ENCODE measurements at places on chromosomes 12 and 14.

DNA sequence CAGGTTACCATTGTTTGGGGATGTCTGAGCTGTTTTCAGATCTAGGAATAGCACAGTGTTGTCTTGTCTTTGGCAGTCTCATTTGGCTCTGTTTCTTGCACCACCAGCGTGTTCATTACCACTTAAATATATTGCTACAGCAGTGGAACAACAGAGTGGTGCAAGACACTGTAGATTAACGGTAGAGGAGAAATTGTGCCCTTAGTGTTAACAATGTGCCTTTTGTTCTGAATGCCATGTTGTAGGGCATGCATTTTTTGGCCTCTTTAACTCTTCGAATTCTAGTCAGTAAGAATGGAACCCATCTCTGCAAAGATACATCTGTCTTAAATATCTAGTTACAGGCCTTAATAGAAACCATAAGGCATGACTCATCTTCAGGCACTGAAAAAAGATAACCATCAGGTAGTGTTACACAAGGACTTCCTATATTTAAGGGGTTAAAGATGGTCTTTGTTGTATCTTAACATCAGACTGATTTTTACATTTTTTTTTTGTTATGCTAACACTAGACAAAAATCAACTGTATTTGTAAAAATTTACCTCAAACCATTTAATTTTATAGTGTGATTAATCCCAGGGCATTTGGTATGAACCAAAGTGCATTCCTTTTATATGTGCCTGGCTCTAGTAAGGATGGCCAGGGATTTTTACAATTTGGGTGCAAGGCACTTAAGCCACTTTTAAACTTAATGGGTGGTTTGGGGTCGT, 12.9 kb downstream of the DYRK2 start:
- DNase-seq: peak; percentile 44

- peak; percentile 43 for DNase-seq
These were observed 977 bp upstream of the KRT5 start for GRCh38 chr12:52521175-52521567.

- no peak for DNase-seq
These were observed 144.8 kb downstream of the ASCL1 start for GRCh38 chr12:103102225-103102744.

DNA sequence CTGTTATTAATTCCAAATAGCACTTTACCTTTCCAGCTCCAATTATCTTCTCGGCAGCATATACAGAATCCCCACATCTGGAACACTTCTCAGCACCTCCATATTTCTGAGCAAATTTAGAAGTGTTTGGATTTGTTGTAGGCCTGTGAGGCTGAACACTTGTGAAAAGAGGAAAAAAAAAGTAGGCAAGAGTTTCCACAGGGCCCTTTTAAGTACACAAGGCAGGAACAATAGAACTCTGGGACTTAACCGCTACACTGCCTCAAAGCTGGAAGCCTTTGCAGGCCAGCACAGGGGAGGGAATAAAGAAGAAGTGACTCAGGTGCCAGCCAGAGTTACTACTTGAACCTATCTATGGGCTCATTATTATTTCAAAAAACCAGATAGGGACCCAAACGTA, 18.6 kb downstream of the CSRP2 start:
- no peak for DNase-seq

DNA sequence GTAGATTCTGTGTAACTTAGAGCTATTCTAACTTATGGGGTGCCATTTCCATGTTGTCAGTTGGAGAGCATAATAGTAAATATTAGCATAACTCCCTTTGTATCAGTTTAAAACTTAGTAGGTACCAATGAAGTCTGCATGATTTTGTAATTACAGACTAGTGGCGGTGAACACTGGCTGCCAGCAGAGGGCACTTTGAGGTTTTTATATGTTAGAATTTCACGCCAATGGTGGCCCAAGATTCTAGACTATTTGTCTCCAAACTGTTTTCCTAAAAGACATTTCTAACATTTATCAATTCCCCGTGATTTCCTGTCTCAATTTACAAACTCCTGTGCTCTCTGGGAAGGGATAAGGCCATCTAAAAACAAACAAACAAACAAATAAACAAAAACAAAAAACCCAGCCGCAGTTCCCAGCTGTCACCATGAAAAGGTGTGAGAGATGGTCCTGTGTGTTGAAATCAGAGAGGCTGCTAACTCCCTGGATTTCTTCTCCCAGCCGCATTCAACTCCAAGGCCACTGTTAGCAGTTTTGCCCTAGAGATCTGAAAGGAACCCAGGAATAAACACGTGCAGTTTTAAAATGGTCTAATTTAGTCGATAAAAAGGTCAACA, 57.6 kb downstream of the BRMS1L start:
- DNase-seq: peak; percentile 12

DNA sequence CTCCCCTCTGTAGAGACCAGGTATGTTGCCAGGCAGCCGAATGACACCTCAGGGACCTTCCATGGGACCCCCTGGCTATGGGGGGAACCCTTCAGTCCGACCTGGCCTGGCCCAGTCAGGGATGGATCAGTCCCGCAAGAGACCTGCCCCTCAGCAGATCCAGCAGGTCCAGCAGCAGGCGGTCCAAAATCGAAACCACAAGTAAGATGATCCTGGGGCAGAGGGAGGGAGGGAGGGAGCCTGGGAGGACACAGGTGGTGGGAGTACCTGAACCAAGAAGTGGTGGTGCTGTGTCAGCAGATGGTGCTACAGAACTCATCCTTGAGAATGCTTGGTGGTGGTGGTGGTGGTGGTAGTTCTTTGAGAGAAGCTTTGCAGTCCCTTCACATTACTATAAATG, 1.0 kb downstream of the SMARCD1 start:
- DNase-seq: no peak

DNA sequence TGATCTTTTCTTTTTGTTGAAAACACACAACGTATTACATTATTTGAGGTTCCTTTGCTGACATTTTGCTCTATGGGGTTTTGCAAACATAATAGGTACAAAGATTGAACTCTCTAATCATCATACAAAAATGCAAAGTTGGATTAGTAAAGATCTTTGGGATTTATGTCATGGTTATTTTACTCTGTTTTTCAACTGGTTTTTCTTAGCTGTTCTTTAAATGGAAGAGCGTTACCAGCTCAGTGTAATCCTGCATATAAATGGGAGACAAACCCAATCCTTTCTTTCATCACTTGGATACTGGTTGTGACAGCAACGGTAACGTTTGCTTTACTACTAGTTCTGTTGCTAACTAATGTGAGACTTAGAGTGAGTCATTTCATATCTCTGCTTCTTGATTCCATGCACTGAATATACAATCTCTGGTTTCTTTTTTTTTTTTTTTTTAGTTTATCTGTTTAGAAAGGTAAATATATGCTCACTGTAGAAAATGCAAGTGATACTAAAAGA, 104.9 kb upstream of the NOVA1 start:
- no peak for DNase-seq

DNA sequence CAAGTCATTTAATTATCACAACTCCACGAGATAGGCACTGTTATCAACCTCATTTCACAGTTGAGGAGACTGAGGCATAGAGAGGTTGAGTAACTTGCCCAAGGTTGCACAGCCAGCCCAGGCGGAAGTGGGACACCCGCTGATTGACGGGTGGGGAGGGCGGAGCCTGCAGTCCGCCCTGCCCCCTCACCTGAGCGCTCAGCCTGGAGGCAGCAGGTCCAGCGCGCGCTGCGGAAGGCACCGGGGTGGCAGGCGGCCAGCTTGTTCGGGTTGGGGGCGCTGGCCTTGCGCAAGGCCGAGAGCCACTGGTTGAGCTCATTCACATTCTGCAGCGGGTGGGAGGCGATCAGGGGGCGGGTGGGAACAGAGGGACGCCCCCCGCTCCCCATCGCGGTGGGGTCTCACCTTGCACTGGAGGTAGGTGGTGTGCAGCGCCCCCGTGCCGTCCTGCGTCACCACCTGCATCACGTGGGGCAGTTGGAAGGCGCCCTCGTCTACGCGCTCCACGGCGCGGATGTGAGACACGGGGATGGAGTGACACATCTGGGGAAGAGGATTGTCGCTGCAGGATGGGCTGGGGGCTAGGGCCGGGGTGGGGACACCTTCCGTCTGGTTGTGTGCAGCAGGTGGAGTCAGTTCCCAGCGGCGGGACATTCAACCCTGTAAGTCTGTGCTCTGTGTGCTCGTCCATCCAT, 31.7 kb downstream of the RASAL1 start:
- no peak for DNase-seq

GRCh38 chr14:63345826-63346225, 27.1 kb upstream of the GPHB5 start:
- DNase-seq: peak; percentile 6

GRCh38 chr14:53183056-53183455, 29.9 kb upstream of the DDHD1 start:
- DNase-seq: no peak

DNA sequence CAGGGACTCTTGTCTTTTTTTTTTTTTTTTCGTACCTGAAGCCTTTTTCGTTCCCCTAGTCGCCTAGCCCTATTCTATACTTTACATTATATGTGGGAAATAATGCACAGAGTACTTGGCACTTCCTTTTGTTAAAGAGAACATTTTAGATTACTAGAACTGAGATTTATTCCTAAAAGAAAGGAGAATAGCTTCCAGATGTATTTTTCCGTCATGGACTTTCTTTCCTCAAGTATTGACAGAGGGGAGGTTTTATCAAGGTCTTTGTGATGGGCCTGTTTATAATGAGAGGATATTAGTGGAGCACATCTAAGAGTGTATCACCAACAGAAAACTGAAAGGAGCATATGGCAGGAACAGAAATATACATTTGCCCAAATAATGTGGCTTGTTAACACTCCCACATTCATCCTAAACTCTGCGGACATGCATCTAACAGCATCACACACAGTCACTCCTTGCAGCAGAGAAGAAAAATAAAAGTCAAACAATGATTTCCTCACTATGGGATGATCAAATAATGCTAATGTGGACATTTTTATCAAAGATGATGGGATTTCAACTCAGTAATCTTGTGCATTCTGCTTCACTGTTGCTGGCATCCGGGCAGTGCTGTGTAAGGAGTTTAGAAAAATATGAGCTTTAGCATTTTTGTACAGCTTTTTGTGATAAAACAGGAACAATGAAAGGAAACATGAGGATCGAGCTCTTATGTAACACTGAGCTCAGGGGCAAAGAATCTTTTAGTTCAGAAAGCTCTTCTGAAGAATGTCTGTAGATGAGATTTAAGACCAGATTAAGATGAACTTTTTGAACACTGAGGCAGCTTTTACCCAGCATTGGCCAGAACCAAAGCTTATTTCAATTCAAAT, 183.1 kb downstream of the EGLN3 start:
- no peak for DNase-seq

- no peak for DNase-seq
These were observed 118.2 kb upstream of the TMCC3 start for GRCh38 chr12:94768398-94769046.

- DNase-seq: no peak
These were observed 2.0 kb upstream of the CLEC6A start for GRCh38 chr12:8453796-8454195.

DNA sequence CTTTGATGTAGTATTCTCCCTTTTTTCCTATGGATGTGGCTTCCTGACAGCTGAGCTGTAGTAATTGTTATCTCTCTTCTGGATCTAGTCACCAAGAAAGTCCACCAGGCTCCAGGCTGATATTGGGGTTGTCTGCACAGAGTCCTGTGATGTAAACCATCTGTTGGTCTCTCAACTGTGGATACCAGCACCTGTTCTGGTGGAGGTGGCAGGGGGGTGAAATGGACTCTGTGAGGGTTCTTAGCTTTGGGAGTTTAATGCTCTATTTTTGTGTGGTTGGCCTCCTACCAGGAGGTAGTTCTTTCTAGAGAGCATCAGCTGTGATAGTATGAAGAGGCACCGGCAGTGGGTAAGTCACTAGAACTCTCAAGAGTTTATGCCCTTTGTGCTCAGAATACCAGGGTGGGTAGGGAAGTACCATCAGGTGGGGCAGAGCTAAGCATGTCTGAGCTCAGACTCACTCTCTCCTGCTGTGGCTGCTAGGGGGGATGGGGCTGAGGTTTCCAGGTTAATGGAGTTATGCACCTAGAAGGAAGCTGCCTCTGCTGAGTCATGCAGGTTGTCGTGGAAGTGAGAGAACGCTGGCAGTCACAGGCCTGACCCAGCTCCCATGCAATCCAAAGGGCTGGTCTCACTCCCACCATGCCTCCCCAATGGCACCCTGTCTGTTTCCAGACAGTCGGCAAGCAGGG, 3.0 kb upstream of the TAS2R14 start:
- peak; percentile 13 for DNase-seq

DNA sequence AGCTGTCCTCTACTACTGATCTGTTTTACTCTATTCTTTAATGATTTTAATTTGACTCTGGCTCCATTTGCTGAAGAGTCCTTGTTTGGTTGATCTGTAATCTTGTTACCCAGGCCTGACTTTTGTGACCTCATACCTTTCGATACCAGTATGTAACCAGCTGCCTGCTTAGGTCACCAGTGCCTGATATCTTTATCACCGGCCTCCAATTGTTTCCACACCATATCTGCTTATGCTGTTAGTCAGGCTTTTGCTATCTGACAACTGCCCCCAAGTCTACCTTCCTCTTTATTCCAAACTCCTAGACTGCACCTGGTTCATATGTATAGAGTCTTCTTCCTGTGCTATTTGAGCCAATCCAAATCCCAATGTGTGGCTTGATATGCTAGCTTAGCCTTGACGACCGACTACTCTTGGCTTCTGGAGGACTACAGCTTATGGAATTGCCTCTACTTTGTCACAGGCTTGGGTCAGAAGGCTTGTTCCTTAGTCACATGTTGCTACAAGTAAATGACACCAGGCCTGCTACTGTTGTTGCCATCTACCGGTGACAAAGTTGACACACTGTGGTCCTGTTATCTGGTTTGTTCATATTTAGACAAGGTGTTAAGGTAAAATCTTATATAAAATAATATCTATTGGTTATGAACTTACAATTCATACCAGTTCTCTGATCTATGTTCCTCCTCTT, 193.9 kb downstream of the TRHDE start:
- no peak for DNase-seq

DNA sequence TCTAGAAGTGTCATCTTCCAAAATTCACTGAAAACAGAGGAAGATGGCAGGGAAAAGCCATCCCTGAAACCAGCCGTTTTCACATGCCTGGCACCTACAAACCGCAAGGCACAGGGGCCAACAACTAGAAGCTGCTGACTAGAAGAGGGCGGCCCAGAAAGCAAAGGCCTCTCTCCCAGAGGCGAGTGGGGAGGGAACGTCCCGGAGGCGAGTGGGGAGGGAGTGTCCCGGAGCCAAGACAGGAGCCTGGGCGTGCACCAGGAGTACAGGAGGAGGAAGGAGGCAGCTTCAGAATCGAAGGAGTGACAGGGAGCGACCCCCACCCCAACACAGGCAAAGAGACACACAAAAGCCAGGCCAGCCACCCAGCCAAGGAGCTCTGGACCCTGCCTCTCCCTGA, 21.0 kb downstream of the ANKLE2 start:
- DNase-seq: no peak

DNA sequence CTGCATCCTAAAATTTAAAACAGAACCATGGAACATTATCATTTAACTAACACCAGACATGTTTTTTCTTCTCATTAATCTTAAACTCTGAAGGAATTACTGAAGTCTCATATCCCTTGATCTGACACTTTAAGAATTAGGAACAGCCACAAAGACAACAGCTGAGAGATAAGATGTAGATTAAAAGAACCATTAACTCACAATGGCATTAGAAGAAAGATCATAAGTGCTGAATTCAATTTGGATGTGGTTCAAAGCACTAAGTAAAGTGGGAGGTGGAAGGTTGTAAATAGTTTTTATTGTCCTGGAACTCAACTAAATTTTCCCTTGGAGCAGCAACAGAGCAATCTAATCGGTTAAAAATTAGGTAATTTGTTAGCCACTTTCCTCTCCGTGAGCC, 199.0 kb upstream of the ATP2B1 start:
- DNase-seq: no peak

All from A172 (cell line).